Right ventricle myocardium inferior (tissue), 1 donor: ENCODE measurements at places on chromosomes 3 and 15.
A peak's percentile ranks its signal among the peaks of the same experiment; 100 is the strongest.

GRCh38 chr15:88127432-88127790 lies 129.1 kb downstream of the NTRK3 start:
- no peak for DNase-seq

DNA sequence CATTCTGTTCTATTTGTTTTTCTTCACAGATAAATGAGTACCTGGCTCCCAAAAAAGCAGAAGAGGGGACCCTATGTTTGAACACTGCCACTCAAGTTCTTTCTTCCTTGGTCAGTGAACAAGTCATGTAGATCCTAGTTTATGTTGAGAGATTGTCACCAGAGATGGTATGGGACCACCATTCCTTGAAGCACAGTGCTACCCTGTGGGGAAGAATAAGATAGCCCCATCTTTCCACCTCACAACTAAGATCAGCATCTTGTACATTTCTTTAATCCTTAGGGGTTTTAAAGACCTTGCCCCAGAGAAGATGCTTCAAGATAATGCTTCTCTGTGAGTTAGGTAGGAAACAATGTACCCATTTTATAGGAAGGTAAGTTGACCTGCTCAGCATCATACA lies 233.5 kb upstream of the WNT5A start:
- DNase-seq = no peak

- no peak for DNase-seq
Observed at GRCh38 chr3:54122324-54123002, at the start of gene CACNA2D3. Gene CACNA2D3, plus strand, starts transcription at chr3:54122552.

DNA sequence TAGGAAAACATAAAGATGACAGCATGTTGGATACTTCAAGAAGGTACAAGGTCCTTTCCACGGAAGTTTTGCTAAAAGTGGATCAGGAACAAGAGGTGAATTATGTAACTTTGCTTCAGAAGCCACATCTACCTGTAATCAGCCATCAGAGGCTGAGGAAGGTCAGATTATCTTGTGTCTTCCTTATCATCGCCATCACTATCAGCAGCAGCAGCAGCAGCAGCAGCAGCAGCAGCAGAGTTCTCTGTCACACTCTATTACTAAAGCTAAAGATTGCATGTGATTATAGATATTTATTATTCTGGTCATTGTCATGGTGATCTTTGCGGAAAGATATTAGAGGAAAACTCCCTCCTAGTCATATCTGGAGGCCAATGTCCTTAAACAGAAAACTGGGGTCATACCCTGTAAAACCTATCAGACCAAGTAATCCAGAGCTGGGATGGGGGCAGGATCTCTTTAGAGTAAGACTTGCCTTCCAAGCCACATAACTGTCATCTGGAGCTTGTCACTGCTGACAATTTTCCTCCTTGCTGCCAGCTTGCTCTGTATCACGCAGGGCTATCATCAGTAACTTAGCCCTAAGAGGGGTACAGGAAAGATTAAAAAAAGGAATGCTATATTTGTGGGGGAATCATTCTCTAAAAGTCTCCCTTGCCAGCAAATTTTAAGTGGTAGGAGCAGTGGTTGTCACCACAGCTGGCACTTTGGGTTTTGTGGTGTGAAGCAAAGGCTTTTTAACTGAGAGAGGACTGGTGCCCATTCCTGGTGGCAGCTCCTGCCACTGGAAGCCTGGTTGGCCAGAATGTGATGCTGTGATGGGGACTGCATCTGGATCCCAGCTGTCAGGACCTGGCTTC lies 130.9 kb upstream of the RASGRP1 start:
- DNase-seq = no peak

DNA sequence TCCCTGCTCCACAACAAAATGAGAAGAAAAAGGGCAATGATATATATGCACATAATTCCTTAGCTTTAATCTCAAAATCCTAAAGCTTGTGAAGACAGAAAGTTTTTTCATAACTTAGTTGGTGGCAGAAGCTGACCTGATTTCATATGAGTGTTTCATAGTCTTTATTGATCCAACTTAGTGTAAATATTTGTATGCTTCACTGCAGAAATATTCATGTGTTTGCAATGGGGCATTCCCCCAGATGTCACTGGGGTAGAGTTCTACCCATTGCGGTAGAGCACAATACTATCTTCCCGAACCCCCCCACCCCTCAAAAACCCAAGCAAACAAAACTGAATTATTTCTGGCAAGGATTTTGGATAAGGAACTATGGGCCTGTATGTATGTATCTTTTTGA lies 221.2 kb downstream of the THRB start:
- DNase-seq = no peak

GRCh38 chr3:141414800-141415462 lies 46.6 kb downstream of the ZBTB38 start:
- DNase-seq = no peak

DNA sequence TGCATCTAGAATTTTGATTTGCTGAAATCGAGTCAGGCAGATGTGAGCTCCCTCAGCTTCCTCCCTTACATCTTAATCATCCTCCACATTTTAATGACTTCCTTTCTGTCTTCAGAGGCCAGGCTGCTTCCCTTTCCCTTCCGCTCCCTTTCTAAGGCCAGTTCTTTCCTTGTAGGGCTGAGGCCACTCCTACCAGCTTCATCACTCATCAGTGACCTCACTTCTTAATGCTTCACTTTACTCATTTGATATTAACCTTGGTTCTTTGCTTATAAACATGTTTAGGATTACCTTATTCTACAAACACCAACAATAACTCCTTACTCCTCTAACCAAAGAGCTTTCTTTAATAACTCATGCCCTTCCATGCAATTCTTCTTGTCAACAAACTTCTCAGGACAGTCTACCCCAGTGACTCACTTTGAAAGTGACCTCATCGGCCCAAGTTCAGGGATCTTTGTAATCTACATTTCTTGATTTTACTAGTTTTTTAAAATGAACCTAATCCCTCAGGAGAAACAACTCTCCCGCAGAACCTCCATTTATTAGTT lies 23.9 kb downstream of the ILDR1 start:
- DNase-seq = no peak

- no peak for DNase-seq
Observed at GRCh38 chr15:37219211-37219701, 118.9 kb upstream of the MEIS2 start.

- no peak for DNase-seq
Observed at GRCh38 chr3:142987080-142987700, 14.2 kb upstream of the U2SURP start.

- no peak for DNase-seq
Observed at GRCh38 chr15:38238311-38238710, 14.3 kb upstream of the SPRED1 start.

DNA sequence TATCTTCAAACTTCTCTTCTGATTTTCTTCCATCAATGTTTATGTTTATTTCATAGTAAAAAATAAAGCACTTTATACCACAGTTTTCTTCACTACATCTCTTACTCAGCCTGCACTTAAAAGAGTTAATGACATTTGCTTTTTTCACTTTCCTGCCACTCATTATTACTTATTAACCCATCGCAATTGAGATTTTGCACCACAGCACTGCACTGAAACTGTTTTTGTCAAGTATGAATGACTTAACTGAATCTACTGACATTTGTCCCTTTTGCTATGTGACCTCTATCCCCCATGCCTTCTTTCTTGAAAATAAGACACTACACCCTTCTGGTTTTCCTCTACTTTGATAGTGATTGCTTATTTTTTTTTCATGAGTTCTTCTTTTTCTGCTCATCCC lies 739.7 kb upstream of the DPPA4 start:
- DNase-seq = no peak

DNA sequence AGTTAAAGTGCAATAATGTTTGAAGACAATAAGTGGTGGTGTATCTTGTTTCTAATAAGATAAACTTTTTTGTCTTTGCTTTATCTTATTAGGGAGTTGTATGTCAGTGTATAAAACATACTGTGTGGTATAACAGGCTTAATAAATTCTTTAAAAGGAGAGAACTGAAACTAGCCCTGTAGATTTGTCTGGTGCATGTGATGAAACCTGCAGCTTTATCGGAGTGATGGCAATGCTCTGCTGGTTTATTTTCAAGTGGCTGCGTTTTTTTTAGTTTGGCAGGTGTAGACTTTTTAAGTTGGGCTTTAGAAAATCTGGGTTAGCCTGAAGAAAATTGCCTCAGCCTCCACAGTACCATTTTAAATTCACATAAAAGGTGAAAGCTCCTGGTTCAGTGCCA lies 2.7 kb downstream of the RPL15 start:
- DNase-seq = no peak

GRCh38 chr3:76756577-76756976 lies 283.3 kb upstream of the ROBO2 start:
- no peak for DNase-seq

DNA sequence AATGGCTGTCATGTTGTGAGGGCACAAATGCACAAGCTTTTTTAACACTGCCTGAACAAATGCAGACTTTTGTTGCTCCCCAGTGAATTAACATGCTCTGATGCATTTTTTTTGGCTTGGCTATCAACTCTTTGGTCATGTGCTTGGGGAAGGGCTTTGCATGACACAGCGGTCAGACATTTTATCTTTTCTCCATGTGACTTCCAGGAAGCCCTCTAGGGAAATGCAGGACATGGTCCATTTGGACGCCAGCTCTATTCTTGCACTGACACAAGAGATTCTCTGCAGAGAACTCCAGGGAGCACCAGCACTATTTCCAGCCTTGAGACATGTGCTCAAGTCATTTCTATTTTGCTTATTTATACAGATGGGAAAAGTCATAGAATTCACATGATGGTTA lies 46.2 kb downstream of the NEK11 start:
- no peak for DNase-seq

DNA sequence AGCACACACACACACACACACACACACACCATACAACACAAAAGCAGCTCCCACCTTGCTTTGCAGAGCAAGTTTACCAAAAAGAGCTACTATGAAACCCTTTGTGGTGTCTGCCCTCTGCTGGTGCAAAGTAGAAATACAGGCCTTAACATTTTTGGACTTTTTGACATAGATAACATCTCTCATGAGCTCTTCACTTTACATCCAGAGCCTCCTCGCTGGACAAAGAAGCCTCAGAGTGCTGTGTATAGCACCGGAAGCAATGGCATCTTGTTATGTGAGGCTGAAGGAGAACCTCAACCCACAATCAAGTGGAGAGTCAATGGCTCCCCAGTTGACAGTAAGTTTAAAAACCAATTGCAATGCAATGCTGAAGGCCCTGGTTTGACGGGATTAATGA lies 157.9 kb downstream of the CHL1 start:
- no peak for DNase-seq

DNA sequence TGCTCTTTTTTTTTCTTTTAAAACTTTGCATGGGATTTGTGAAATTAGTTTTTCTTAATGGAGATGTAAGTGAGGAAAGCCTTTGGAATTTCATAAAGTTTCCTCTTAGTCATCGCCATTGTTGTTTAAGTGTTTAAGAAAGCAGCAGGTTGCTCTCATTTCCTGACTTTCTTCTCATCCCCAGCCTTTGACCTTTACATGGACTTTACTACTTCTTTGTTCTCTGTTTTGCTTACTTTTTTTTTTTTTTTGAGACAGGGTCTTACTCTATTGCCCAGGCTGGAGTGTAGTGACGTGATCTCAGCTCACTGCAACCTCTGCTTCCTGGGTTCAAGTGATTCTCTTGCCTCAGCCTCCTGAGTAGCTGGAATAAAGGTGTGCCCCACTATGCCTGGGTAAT lies 38.6 kb downstream of the FBXL2 start:
- DNase-seq = no peak

GRCh38 chr3:155372281-155372680 lies 78.8 kb upstream of the STRIT1 start:
- no peak for DNase-seq

DNA sequence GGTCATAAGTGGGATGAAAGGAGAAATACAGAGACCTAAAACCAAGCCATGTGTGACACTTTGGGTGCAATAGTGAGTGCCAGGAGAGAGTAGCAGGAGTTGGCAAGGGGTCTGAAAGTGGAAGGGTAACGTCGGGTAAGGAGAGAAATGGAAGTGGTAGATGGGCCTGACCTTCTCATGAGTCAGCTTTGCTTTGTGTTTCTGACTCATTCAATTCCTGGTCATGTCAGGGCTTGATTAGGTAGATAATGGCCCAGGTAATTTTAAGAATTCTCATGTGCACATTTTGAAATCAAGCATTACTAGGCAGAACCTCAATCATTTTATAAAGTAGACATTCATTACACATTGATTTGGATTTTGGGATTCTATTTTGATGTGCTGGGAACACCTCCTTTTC lies 262.5 kb downstream of the SOX2 start:
- DNase-seq = no peak

DNA sequence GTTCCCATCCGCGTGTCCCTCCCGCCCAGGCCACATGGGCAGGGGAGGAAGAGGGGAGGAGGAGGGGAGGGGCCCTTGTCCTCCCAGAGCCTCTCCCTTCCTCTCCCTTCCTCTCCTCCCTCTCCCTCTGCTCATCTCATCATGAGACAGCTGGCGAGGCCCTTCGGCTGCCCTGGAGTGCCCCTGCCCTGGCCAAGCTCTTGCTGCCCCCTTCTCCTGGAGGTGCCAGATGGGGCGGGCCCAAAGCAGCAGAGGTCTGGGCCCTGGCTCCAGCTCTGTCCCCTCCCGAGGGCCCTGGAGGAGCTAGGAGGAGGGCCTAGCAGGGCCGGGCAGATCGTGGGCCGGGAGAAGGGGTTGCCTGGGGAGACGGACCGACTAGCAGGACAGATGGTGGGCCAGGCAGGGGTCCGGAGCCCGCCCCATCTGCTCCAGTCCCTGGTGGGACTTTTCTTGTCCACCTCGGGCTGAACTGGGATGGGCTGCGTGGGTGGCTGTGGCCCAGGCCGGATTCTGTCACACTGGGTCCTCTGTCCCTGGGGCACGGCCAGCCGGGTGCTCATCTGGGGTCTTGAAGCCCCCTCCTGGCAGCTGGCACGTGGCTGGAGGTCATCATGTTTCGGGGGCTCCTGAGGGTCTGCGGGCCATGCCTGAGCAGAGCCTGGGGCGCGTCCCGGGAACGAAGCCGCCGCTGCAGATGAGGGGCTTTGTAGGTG lies 183.4 kb downstream of the GOLGA6L6 start:
- peak; percentile 81 for DNase-seq

- DNase-seq = no peak
Observed at GRCh38 chr15:93035953-93036810, 52.8 kb downstream of the RGMA start.

DNA sequence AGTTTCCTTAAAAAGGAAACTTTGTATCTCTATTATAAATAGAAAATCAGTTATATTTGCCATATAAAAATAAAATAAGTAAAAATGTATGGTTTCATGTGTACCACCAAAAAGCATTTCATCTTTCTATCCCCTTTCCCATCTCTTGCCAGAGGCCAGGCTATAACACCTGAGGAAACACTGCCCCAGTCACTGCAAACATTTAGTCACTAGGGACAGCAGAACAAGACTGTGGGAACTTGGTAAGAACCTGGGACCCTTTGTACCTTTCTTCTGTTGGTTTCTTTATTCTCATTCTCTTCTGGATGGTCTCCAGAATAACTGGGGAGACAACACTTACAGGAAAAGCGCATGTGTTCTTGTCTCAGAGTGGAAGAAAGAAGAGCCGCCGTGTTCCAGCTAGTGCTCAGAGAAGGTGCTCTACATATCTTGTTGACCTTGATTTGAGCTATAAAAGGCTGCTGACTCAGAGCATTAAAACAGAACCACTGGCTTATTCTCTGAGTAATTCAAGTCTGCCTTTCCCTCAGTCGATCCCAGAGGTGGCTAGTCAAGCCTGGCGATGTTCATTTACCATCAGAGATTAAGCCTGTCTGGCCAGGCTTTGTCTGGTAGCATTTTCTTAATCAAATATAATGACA lies 361.6 kb downstream of the RBMS3 start:
- DNase-seq = peak; percentile 45

- DNase-seq = peak; percentile 66
Observed at GRCh38 chr3:30511524-30512251, 94.7 kb upstream of the TGFBR2 start.
